Activated CD4-positive, alpha-beta memory T cell treated with anti-CD3 and anti-CD28 coated beads for 36 hours (primary cell): ENCODE measurements at places on chromosomes 6 and 20.

DNA sequence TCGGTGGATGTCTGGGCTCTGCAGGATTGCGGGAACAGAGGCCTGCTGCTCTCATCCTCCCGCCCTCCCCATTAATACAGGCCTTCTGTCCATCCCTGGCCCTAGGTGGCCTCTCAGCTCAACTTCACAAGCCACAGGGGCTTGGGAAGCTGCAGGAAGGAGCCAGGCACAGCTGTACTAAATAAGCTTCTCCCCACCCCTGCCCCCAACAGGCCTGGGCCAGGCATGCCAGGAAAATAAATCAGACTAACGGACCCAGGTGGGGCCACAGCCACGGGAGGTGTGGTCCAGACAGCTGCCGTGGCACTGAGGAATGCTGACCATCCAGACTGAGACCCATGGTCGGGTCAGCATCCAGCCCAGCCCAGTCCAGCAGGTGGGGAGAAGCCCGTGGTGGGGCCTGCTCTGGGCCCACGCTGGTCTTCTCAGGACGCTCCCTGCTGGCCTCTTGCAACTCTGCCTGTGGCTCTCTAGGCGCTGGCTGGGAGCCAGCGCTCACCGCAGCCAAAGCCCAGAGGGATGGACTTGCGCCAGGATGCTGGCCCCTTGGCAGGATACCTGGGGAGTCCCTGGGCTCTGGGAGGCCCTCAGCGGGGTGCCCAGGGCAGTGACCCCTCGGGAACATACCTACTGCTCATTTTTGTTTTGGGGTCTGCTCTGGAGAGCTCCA is 8.6 kb upstream of the YTHDF1 start:
- H3K27ac ChIP-seq = no peak overlapping the region
- H3K36me3 ChIP-seq = no peaks in the 10 kb centered on the region
- H3K4me3 ChIP-seq = no peak overlapping the region
- no peaks in the 10 kb centered on the region for H3K4me1 ChIP-seq

GRCh38 chr20:16528078-16528477 is 45.2 kb downstream of the KIF16B start:
- H3K4me1 ChIP-seq = no peaks in the 10 kb centered on the region
- H3K27me3 ChIP-seq = no peaks in the 10 kb centered on the region
- DNase-seq = no peak
- H3K27ac ChIP-seq = no peak overlapping the region
- H3K4me3 ChIP-seq = no peak overlapping the region
- peaks cover 31% of the 10 kb centered on the region for H3K36me3 ChIP-seq

- no peak overlapping the region for H3K4me3 ChIP-seq
- peaks cover 5% of the 10 kb centered on the region for H3K27me3 ChIP-seq
- H3K27ac ChIP-seq = no peak overlapping the region
Measured at GRCh38 chr6:132215805-132216204, 185.5 kb downstream of the MOXD1 start.

GRCh38 chr6:145688493-145688905 is 46.8 kb downstream of the EPM2A start:
- DNase-seq = no peak
- H3K4me1 ChIP-seq = no peaks in the 10 kb centered on the region
- H3K36me3 ChIP-seq = peaks cover 19% of the 10 kb centered on the region
- H3K4me3 ChIP-seq = no peak overlapping the region
- H3K27me3 ChIP-seq = no peaks in the 10 kb centered on the region

DNA sequence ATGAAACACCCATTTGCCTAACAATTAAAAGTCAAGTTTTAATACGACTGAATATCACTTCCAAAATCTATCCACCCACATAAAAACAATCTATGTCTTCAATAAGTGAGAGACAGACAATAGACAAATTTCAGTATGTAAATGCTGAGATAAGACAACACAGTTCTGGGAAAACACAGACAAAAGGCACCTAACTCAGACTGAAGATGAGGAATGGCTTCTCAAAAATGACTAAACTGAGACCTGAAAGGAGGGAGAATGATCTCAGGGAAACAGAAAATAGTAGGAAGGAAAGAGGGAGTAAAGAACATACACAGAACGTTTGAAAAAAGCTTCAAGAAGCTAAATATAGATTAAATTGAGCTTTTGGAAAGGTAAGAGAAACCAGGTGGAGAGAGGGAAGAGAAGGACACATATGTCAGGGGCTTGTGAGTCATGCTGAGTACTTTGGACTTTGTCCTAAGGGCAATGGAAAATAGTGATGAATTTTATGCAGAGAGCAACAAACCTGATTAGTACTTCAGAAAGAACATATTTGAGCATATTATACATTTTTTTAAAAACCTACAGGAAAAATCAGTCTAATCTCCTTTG is 16.1 kb downstream of the LMBRD1 start:
- peaks cover 31% of the 10 kb centered on the region for H3K36me3 ChIP-seq
- H3K4me3 ChIP-seq = no peak overlapping the region
- no peak overlapping the region for H3K27ac ChIP-seq
- no peaks in the 10 kb centered on the region for H3K27me3 ChIP-seq
- DNase-seq = no peak

GRCh38 chr20:23257848-23258746 is 92.5 kb upstream of the NXT1 start:
- H3K4me1 ChIP-seq = no peaks in the 10 kb centered on the region
- H3K4me3 ChIP-seq = no peak overlapping the region

DNA sequence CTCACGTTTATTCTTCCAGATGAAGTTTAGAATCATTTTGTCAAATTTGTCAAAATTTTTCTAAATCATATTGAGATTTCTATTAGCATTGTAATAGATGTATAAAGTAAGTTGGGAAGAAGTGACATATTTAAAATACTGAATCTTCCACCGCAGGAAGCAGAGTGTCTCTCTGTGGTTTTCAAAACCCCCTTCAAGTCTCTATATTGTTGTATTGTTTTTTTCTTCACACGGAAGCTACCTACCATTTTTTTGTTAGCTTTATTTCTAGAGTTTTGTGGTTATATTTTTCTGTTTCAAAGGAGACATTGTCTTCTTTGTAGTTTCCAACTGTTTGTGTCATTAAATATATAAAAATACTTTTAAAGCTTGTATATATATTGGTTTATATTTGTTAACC is 188.6 kb downstream of the ZDHHC14 start:
- no peak for DNase-seq
- H3K27ac ChIP-seq = no peak overlapping the region
- no peaks in the 10 kb centered on the region for H3K36me3 ChIP-seq
- no peak overlapping the region for H3K4me3 ChIP-seq
- H3K4me1 ChIP-seq = peaks cover 14% of the 10 kb centered on the region

- no peak overlapping the region for H3K4me3 ChIP-seq
- no peak for DNase-seq
- H3K27me3 ChIP-seq = no peaks in the 10 kb centered on the region
- H3K27ac ChIP-seq = no peak overlapping the region
Measured at GRCh38 chr6:36853325-36853724, 14.1 kb upstream of the CPNE5 start.

DNA sequence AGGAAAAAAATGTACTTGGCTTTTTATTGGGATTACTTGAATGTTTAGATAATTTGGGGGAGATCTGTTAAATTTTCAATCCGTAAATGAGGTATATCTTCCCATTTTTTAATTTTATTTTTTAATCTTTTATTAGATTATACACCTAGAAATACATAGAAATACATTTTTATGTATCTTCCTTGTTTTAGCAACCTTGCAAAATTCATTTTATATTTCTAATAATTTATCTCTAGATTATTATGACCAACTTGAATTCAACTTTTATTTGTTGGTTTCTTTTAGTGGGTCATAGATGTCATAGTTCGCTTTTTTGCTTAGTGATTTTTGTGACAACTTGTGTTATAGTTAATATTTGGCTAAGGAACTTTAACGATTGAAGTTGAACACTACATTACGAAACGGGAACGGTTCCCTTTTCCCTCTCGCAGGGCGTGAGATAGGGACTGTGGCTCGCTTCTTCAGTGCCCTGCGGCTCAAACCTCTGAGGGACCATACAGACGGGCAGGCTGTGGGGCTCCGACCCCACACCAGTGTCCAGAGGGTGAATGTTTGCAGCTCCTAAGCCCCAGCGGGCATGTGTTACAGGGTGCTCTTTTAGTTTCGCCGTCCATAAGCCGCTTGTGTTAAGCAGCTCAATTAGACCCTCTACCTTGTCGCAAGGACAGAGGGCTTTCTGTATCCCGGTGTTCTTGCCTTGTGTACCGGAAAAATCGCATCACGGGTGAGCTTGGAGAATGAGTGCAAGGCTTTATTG is 53.8 kb downstream of the PRND start:
- no peak for DNase-seq
- no peaks in the 10 kb centered on the region for H3K27me3 ChIP-seq
- H3K4me3 ChIP-seq = no peak overlapping the region
- no peak overlapping the region for H3K27ac ChIP-seq
- peaks cover 11% of the 10 kb centered on the region for H3K36me3 ChIP-seq

GRCh38 chr6:99629293-99629692 is 22.7 kb downstream of the PRDM13 start:
- no peak overlapping the region for H3K27ac ChIP-seq
- DNase-seq = no peak

GRCh38 chr6:143405373-143406154 is 44.9 kb downstream of the ADAT2 start:
- H3K4me3 ChIP-seq = no peak overlapping the region
- H3K36me3 ChIP-seq = no peaks in the 10 kb centered on the region
- H3K4me1 ChIP-seq = peaks cover 9% of the 10 kb centered on the region
- H3K27me3 ChIP-seq = peaks cover 6% of the 10 kb centered on the region

- no peak for DNase-seq
- H3K36me3 ChIP-seq = peaks cover 13% of the 10 kb centered on the region
- no peak overlapping the region for H3K27ac ChIP-seq
- no peaks in the 10 kb centered on the region for H3K4me1 ChIP-seq
- no peaks in the 10 kb centered on the region for H3K27me3 ChIP-seq
Measured at GRCh38 chr6:132466952-132467351, 46.0 kb downstream of the STX7 start.

DNA sequence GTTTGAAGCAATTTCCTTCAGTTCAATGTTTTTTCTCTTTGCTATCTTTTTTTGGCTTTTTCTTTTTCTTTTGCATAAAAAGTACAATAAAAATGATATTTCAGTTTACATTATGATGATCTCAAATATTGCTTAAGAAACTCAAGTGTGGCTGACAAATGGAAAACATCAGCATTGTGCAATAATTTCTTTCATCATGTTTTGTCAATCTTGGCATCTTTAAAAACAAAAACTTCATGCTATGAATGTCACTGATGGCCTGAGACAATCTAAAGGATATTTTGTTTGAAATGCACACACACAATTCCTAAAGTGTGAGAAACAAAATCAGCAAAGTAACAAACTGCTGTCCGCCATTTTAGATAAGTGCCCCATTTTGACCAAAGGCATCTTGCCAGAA is 13.9 kb upstream of the MTCL3 start:
- no peak overlapping the region for H3K4me3 ChIP-seq
- no peak for DNase-seq
- H3K27me3 ChIP-seq = peaks cover 21% of the 10 kb centered on the region
- H3K4me1 ChIP-seq = no peaks in the 10 kb centered on the region

DNA sequence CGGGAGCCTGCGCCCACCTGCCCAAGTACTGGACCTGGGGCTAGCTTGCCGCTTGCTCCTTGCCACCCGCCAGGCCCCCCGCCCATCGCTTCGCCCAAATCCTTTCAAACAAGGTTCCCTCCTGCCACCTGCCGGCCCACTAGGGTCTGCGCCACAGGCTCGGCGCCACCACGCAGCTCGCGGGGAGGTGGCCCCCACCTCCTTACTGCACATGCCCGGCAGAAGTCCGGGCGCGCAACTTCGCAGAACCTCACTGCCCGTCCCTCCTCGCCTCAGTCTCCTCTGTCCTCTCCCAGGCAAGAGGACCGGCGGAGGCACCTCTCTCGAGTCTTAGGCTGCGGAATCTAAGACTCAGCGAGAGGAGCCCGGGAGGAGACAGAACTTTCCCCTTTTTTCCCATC is 11.2 kb downstream of the GNAS-AS1 start:
- H3K27me3 ChIP-seq = peaks cover 51% of the 10 kb centered on the region
- H3K4me3 ChIP-seq = no peak overlapping the region
- peak; percentile 65 for DNase-seq
- H3K27ac ChIP-seq = no peak overlapping the region

- H3K27me3 ChIP-seq = peaks cover 2% of the 10 kb centered on the region
- DNase-seq = no peak
- no peaks in the 10 kb centered on the region for H3K36me3 ChIP-seq
- H3K27ac ChIP-seq = no peak overlapping the region
Measured at GRCh38 chr6:170237999-170238740, 52.7 kb downstream of the DLL1 start.

DNA sequence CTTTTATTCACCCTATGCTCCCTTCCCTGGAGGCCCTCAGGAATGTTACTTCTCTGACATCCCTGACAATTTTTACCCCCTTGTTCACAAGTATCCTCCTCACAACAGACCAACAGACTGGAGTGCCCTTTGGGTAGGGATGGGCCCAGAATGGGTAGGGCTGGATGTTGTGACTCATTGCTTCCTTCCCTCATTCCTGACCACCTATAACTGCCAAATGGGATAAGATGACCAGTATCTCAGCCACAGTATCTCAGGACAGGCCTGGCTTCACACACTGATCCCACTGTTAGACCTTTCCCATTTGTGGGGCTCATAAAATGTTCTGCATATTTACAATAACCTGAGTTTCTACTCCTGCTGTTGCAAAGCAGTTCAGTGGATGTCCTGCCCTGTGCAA is 223.0 kb upstream of the LRFN2 start:
- DNase-seq = no peak
- no peaks in the 10 kb centered on the region for H3K4me1 ChIP-seq
- H3K36me3 ChIP-seq = no peaks in the 10 kb centered on the region
- H3K4me3 ChIP-seq = no peak overlapping the region
- no peaks in the 10 kb centered on the region for H3K27me3 ChIP-seq

DNA sequence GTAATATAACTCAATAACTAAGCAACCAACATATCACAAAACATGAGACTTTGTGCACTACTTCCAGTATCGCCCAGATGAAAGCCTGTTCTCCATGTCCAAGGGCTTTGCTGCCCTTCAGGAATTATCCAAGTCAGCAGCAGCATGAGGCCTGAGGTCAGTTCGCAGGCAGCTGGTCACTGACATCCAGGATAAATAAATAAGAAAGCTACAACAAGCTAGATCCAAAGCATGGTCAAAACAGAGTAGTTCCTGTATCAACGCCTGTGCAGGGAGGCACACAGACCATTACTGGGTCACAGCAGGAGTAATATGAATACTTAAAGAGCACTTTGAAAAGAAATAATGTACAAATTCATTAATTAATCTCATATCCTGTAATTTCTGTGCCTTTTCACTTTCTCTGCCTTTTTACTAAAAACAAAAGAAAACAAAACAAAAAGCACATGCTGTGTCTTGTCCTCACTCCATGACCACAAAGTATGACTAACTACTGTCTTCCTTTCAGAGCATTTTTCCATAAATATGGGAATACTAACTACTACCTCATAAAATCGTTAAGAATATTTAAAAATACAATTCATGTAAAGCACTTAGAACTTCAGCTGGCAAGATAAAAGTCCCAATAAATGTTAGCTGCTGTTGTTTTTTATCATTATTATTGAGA is 374.9 kb upstream of the IRAK1BP1 start:
- no peaks in the 10 kb centered on the region for H3K36me3 ChIP-seq
- H3K4me1 ChIP-seq = no peaks in the 10 kb centered on the region
- no peak for DNase-seq
- H3K4me3 ChIP-seq = no peak overlapping the region

- DNase-seq = no peak
- H3K4me3 ChIP-seq = no peak overlapping the region
- no peak overlapping the region for H3K27ac ChIP-seq
Measured at GRCh38 chr6:134115715-134116074, 63.3 kb upstream of the SLC2A12 start.

- peak overlapping the region; percentile 85 for H3K4me3 ChIP-seq
- H3K27ac ChIP-seq = peak overlapping the region; percentile 93
Measured at GRCh38 chr6:144215402-144215931, 65.2 kb downstream of the STX11 start.

- no peaks in the 10 kb centered on the region for H3K4me1 ChIP-seq
- H3K36me3 ChIP-seq = peaks cover 4% of the 10 kb centered on the region
- no peak for DNase-seq
- no peaks in the 10 kb centered on the region for H3K27me3 ChIP-seq
- H3K4me3 ChIP-seq = no peak overlapping the region
- no peak overlapping the region for H3K27ac ChIP-seq
Measured at GRCh38 chr20:25012616-25013189, 20.2 kb upstream of the APMAP start.
